ENCODE measurements at places on chromosomes 12 and 14. TPM values are rescaled to one million over a fixed set of nuclear protein-coding genes. Genes with fewer than 3 reads are reported as not detected.
A peak's percentile ranks its signal among the peaks of the same experiment; 100 is the strongest.

DNA sequence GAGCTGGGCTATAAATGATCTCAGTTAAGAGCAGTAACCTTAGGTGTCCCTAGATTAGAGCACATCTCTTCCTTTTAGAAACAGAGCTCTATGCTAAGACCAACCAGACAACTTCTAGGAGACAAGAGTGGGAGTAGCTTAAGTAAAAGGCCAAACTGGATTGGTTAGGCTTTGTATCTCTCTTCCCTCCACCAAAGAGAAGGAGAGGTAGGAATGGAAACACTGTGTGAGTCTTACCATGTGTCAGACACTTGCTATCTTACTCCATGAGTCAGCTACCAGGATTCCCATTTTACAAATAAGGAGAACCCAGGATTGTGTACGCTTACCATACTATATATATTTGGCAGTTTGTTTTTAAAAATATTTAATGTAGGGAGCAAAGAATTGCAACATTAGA lies 122.9 kb downstream of the PAX9 start:
- no peak for DNase-seq

Gene OLR1
- not detected for total RNA-seq

GRCh38 chr14:102375119-102375518 lies 12.4 kb downstream of the TECPR2 start:
- DNase-seq, result peak; percentile 36

Gene GLIPR1L2
- total RNA-seq, result 0.17 TPM

DNA sequence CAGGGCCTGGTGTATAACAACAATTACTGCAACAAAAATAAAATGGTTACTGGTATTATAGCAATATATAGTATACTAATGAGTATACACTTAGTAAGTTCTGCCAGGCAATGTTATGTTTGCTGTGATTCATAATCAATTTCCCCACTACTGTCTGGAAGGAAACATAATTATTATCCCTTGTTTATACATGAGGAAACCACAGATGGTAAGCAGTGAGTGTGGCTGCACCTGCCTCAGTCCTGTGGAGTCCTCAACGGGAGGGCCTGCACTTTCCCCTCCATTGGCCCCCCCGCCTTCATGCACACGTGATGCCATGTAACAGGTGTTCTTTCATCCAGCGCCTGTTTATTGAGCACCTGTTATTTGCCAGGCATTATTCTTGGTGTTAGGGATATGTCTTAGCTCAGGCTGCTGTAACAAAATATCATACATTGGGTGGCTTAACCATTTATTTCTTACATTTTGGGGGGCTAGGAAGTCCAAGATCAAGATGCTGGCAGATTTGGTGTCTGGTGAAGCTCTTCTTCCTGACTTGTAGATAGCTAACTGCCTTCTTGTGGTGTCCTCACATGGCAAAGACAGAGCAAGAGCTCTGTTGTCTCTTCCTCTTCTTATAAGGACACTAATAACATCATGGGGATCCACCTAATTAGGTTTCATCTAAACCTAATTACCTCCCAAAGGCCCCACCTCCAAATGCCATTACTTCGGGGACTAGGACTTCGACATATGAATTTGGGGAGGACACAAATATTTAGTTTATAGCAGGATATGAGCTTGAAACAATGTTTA lies 59.5 kb upstream of the CHGA start:
- DNase-seq, result no peak

DNA sequence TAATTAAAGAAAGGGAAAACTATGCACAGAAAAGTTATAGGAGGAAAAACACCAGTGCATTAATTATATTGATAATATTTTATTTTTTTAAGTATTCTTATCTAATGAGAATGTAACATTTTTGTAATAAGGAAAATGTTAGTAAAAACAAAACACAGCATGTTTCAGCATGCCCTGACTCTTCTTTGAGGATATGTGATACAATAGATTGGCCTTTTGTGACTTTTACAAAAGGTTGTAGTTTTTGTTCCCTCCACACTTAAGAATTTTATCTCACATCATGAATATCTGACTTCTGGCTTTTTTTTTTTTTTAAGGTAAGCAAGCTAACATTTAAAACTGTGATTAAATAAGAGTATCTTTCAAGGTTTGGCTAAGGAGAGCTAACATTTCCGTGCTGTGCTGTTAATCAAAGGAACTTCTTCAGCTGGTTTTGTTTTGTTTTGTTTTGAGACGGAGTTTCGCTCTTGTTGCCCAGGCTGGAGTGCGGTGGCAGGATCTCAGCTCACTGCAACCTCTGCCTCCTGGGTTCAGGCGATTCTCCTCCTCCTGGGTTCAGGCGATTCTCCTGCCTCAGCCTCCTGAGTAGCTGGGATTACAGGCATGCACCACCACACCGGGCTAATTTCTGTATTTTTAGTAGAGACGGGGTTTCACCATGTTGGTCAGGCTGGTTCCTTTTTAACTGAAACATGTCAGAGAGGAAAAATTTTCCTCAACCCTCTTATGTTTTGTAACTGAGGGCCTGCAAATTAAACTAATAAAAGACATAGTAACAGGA lies 30.8 kb upstream of the RESF1 start:
- peak; percentile 54 for DNase-seq

- no peak for DNase-seq
Observed at GRCh38 chr14:53391631-53392285, 238.6 kb upstream of the DDHD1 start.

GRCh38 chr14:56205881-56206280 lies 87.7 kb downstream of the PELI2 start:
- no peak for DNase-seq

Gene CCDC184
- 0.36 TPM for total RNA-seq

Gene STON2
- total RNA-seq, result 0.34 TPM

- DNase-seq, result no peak
Observed at GRCh38 chr12:6157482-6157881, 33.0 kb upstream of the VWF start.

DNA sequence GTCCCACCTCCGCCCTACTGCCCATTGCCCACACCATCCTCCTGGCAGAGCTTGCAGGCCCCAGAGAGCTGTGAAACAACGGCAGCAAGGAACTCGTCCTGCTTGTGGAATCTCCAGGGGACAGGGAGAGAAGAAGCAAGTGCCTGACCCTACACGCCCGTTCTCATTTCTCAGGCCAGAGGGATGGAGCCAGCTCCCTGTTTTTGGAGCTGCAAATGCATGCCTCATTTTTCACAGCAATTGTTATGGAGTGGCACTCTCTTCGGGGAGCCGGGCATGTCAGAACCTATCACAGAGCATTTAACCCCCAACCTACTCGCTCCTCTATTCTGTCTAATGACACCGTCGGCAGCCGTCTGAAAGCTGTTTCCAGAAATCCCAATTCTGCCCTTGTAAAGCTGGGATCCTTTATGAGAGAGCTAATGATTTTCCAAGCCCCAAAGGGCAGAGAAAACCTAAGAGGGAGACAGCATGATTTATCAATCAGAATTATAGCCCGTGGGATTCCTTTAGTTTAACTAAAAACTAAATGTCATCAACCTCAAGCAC lies 222.3 kb upstream of the NOS1 start:
- DNase-seq, result no peak

Gene LHX5
- total RNA-seq, result not detected

GRCh38 chr12:126061777-126062176 lies 996.5 kb downstream of the AACS start:
- DNase-seq, result no peak

DNA sequence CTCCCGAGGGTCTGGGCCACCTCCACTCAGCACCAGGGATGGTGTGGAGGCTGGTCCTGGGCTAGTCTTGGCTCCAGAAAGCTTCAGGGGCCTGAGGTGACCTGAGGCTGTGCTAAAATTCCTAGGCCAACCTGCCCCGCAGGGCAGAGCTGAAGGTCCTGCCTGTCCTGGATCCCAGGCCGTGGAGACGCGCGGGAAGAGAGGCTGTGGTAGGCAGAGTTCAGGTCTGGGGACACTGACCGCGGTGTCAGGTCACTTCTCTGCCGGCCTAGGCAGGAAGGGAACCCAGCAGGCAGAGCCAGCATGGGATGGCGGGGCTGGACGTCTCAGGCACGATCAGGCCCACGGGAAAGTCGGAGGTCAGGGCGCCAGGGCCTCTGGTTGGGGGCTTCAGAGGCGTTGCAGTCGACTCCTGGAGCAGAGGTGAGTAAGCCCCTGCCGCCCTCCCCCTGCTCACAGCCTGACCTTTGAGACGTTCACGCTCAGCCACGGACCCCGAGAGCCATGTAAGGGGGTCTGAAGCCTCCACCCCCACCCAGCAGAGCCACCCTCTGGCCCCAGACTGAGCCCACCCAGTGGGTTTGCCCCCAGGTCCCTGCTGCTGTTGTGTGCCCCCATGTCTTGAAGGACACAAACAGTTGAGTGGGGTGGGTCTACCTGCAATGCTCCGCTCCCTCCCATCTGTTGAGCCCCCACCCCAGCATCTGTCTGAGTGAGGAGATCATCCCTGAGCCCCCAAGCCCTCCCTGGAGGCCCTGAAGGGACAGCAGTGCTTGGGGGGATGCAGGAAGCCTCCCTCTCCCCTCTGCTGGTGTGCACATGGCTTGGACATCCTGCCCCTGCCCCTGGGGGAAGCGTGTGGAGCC lies 142.7 kb downstream of the KIF26A start:
- DNase-seq, result peak; percentile 2

Gene BCAT1
- total RNA-seq, result 20.4 TPM

DNA sequence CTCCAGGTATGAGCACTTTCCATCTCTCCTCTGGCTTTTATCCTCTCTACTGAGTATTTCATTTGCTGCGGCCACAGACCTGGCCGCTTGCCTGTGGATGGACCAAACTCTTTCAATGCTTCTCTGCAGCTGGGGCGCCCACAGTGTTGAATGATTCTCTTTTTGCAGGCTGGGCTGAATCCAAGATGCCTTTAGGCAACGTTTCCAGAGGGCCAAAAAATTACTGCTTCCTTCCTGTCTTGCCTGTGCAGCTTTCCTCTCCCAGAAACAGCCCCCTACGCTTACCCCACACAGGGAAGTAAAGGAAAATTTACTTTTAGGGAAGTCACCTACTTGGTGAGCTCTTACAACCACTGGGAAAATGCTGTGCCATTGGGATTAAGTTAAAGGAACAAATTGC lies 55.6 kb upstream of the JDP2 start:
- DNase-seq, result no peak

Gene DCP1B
- 13.4 TPM for total RNA-seq

DNA sequence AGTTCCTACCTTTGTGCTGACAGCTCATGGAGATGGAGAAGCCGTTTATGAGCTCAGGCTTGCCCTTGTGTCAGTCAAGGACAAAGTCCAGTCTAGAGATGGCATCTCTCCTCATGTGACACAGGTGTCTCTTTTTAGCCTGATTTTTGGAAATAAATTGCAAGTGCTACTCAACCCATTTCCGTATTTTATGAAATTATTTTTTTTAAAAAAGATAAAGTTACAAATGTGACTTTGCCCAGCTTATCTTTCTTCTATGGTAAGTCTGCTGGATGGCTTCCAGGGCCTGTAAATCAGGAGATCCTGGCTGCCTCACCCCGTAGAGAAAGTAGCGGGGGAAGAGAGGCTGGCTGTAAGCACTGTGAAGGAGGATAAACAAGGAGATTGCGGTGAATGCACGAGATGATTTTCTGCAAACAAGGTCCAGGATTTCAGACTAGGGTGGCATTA lies 169.7 kb downstream of the MYRFL start:
- no peak for DNase-seq

Gene KRT77
- not detected for total RNA-seq

DNA sequence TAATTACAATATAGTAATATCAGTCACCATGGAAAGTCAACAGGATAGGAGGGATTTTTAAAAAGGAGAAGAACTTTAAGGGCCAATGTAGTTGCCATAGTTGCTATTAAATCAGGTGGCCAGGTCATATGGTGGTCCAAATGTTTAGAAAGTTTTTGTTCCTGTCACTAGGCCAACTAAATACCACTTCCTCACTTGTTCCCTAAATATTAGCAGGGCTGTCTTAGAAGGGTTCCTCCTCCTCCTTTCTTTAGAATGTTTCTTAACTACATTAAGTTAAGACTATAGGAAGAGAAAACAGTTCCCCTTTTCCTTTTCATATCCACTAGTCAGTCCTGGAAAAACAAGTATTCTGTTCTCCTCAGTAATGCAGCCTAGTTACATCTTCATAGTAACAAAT lies 50.3 kb downstream of the MON2 start:
- no peak for DNase-seq

DNA sequence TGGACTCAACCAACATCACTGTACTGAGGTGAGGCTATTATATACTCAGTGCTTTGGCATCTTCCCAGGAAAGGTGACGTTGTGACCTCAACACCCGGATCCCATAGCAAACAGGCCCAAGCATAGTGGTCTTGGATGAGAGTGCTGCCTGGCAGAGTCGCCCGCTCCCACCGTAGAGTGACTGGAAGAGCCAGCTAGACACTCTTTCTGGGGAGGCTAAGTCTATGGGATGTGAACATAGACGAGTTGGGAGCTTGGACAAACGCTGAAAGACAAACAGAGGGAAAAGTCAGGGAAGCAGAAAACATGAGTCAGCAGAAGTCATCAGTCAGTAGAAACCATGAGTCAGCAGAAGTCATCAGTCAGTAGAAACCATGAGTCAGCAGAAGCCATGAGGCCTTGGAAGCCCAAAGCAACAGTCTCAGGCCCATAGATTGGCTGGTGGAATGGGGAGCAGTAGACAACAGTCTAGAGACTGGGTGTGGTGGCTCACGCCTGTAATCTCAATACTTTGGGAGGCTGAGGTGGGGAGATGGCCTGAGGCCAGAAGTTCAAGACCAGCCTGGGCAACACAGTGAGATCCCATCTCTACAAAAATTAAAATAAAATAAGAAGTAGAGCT lies 66.4 kb upstream of the MAP1LC3B2 start:
- peak; percentile 19 for DNase-seq

GRCh38 chr14:89330236-89331002 lies 86.6 kb downstream of the FOXN3 start:
- no peak for DNase-seq

Gene LRRC43
- 0.76 TPM for total RNA-seq

GRCh38 chr14:87869619-87870583 lies 123.1 kb downstream of the GALC start:
- no peak for DNase-seq

Gene TRIM9
- total RNA-seq, result 0.36 TPM

- peak; percentile 24 for DNase-seq
Observed at GRCh38 chr12:52202361-52203078, 10.7 kb upstream of the KRT80 start.

GRCh38 chr12:131770120-131770519 lies 58.1 kb upstream of the MMP17 start:
- no peak for DNase-seq

DNA sequence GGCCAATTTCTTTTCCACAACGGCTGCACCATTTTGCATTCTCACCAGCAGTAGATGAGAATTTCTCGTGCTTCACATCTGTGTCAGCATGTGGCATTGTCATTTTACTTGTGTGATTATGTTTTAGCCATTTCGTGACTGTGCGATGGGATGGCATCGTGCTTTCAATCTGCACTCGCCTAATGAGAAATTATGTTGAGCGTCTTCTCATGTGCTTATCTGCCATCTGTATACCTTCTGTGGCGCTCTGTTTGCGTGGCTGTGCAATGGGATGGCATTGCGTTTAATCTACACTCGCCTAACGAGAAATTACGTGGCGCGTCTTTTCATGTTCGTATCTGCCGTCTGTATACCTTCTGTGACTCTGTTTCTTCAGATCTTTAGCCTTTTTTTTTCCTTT lies 14.9 kb upstream of the GPR132 start:
- no peak for DNase-seq

Gene TMBIM4
- total RNA-seq, result 63.7 TPM

GRCh38 chr14:85991156-85991555 lies 461.2 kb downstream of the FLRT2 start:
- no peak for DNase-seq

Gene ERP27
- 1.5 TPM for total RNA-seq

- no peak for DNase-seq
Observed at GRCh38 chr14:71243697-71244096, 336.4 kb downstream of the PCNX1 start.

Gene IKZF4
- total RNA-seq, result 15.1 TPM

Gene ASPG
- not detected for total RNA-seq

GRCh38 chr14:96987086-96987474 lies 189.9 kb downstream of the VRK1 start:
- DNase-seq, result no peak
